T-helper 22 cell (primary cell): ENCODE measurements at places on chromosomes 11 and 22.

- no peak for DNase-seq
These were observed 16.1 kb downstream of the ALKBH8 start for GRCh38 chr11:107549253-107549953.

DNA sequence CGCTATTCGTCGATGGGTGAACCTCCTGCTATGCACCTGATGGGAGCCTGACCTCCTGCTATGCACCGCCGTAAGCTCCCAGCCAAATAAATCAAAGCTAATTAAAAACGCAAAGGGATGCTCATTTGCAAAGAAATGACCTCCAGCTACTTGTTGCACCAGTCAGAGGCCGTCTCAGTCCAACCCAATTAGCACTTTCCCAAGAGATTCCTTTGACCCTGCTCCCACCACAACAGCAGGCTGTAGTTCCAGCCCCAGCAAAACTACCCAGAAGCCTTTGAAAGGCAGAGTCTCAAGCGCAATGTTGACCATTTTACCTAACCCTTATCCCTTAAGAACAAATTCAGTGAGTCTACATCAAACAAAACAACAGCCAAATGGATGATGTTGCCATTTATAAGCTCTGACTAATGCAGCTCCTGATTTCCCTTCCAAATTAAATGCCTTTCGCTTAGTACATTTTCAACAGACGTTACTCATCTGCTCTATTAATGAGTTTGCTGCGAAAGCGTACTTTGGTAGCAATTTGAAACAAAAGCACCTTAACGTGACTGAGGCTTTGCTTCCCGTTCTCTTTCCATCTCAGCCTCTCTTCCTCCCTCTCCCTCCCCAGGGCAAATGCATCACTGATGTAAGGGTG, 17.2 kb upstream of the BSX start:
- DNase-seq = no peak

DNA sequence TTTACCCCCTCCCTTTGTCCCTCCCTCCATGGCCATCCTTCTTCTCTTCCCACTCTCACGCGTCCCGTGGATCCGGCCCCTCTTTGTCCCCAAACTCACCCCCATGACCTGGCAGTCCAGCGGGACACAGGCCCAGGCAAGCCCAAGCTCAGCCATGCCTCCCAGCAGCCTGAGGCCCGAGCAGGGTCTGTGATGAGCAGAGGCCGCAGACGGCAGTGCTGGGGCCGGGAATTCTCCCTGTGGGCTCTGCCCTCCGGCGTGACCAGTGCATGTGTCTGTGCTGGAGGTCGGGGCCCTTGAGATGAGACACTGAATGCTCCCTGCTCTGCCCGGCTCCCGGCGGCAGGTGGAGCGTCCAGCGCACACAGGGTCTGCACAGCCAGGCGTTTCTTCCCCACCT, 237.9 kb downstream of the BRD1 start:
- no peak for DNase-seq

- no peak for DNase-seq
These were observed 13.2 kb downstream of the NAA40 start for GRCh38 chr11:63951779-63952536.

DNA sequence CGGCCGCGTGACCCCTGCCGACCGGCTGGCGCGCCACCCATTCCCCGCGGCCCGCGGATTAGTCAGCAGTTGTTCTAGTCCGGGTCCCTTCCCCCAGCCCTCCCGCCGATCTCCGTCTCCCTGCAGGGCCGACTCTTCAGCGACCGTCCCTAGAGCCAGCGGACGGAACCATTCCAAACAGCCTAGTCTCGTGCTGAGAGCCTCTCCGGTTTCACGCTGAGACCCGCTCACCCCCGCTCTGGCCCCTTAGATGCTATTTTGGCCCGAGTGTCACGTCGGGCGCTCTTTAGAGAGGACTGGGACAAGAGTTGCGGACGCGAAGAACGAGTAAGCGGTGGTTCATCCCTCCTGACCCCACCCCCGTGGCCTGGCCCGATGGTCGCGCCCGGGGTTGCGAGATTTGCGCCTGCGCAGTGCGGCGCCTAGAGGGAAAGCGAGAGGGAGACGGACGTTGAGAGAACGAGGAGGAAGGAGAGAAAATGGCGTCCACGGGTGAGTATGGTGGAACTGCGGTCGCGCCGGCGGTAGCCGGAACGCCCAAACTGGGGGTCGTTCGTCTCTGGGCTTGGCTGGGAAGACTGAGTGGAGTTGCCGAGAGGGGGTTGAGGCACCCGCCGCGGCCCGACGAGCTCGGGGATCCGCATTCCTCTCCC, at the start of the genes EWSR1 and RHBDD3:
TSS of gene EWSR1 (plus strand) at position 411 of the 653 bp plus-strand sequence. CDS start at position 480, 69 bp downstream.
TSS of gene RHBDD3 (minus strand) at position 124 of the 653 bp plus-strand sequence. CDS start 2,355 bp downstream, outside the sequence.
- peak; percentile 89 for DNase-seq

DNA sequence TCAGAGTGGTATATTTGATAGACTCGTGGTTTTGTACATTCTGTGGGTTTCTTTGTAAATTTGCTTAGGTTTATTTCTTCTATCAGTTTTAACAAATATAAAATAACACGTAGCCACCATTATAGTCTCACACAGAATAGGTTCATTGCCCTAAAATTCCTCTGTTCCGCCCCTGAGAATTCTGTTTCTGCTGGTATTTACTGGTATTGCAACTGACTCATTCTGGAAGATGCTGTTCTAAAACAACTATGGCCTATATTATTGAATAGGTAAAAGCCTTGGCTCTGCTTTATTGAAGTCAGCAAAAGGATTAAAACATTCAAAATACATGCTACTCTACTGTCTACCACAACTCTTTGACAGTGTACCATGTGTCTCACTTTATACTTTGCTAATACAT, 119.1 kb upstream of the CHORDC1 start:
- no peak for DNase-seq

DNA sequence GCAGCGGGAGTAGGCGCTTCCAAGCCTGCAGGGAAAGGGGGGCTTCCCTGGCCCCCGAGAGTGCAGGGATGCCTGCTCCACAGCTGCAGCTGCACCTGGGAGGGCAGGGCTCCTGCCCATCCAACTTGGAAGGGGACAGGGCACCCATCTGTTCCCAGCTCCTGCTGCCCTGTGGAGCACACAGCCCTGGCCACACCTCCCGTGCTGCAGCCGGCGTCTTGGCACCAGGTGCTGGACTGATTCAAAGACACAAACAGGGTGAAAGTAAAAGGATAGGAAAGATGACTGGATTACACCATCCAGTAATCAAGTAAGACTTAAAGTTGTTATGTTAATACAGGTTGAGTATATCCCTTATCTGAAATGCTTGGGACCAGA, 14.8 kb downstream of the NPAT start:
- DNase-seq = no peak

GRCh38 chr11:33907421-33907820, 15.5 kb upstream of the LMO2 start:
- DNase-seq = no peak

- DNase-seq = no peak
These were observed at the start of gene LRRC55 for GRCh38 chr11:57181678-57182305. LRRC55 (plus strand) TSS chr11:57181953; CDS start chr11:57182023, 70 bp downstream.

DNA sequence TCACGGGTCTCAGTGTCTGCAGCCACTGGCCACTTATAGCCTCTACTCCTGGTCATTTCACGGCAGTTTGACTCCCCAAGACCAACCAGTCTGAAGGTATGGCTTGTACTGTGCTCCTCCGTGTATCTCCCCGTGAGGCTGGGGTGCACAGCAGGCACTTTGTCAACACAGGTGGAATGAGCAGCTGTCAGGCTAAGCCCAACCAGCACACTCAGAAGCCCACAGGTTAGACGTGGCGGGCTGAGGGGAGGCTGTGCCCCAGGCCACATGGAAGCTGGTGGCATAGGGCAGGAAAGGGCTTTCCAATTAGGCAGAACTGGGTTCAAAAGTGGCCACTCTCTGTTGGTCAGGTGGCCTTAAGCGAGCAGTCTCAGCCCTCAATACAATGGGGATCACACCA, 7.0 kb downstream of the TP53I11 start:
- DNase-seq = no peak

- DNase-seq = no peak
These were observed 2.6 kb downstream of the C11orf21 start for GRCh38 chr11:2298795-2299761.

- DNase-seq = no peak
These were observed 27.8 kb downstream of the CYTH4 start for GRCh38 chr22:37310075-37310606.

GRCh38 chr11:128898580-128899344, 7.6 kb downstream of the KCNJ5 start:
- no peak for DNase-seq

DNA sequence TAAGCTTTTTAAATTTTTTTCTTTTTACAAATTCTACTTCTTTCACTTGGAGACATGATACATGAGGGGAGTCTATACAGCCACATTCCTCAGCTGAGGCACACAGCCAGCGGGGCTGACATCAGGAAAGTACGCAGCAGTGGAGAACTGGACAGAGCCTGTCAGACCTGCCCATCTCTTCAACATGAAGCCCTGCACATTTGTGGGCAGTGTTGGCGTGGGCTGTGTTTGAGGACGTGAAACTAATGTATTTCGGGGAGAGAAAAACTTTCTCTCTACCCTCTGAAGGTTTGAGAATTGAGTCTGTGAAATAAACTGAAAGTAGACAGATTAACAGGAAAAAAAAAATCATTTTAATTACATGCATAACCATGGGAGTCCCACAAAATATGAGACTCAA, 84.8 kb upstream of the HTATIP2 start:
- no peak for DNase-seq
